ENCODE measurements at places on chromosomes 2 and 18.

DNA sequence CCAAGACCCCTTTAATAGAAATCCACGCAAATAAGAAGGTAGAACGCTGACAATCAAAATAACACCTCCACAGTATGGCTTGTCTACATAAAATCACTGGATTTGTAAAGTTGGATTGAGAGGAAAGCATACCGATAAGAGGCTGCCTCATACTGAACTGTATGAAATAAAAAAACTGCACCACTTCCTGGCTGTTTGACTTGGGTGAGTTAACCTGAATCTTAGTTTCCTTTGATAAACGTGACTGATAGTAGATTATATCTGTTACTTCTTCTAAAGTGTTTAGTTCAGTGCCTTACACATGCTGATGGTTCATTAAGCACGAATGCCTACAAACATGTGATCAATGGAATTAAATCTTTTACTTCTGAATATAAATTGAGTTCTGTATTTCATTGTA, 140.4 kb upstream of the RNF152 start:
- DNase-seq = no peak

GRCh38 chr2:136255648-136256461, 137.9 kb upstream of the CXCR4 start:
- no peak for DNase-seq

DNA sequence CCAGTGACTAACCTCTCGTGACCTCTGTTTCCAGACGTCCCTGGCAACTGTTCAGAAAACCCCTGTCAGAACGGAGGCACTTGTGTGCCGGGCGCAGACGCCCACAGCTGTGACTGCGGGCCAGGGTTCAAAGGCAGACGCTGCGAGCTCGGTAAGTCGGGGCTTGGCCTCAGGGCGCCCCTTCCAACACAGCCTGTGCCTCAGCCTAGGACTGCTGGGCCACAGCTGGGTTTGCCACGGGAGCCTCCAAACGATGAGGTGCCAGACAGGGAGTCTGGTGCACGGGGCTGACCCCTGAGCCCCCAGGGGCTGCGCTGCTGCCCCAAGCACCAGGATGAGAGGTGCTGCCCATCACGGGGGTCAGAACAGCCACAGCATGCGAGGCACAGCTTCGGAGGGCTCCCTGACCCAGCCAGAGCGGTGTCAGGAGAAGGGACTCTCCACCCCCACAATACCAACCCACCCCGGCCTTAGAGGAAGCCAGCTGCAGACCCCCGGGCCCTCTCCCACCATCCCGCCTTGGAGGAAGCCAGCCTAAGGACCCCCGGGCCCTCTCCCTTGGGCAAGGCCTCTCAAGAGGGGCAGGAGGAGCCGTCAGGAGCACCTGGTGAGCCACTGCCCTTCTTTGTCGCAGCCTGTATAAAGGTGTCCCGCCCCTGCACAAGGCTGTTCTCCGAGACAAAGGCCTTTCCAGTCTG, 20.3 kb downstream of the MTERF4 start:
- no peak for DNase-seq

GRCh38 chr2:20436716-20437470, 10.0 kb upstream of the RHOB start:
- no peak for DNase-seq

DNA sequence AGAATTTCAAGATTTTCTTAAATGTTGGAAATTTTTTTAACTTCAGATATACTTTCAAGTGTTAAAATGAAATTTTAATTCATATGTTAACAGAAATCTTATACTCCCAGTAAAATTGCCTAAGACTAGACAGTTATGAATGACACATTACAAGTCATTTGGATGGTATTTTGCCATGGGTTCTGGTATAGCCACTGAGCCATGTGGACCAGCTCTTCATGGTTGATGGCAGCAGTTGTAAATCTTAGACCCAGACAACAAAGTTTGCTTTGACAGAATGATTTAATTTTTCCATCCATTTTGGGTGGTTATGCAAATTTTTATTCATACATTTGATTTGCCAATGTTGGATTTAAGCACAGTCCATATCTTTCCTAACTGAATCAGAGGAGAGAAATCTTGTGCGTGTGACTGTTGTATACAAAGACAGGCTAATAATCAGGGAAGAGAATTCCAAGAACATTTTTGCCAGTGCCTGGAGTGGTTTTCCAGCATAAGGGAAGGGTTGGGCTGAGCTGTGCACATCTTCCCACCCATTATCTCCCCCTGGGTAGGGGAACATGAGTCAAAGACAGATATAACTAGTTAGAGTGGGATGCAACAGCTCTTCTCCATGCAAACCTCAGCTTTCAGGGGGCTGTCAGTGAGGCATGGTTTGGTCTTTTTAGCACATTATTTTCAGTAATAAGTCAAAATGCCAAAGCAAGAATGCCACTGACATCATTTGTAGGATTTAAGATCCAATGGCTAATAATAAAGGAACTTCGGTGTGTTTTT, 28.1 kb upstream of the INPP4A start:
- no peak for DNase-seq
